Stimulated activated CD4-positive, alpha-beta T cell treated with anti-CD3 and anti-CD28 coated beads, Interleukin-2, amount 100 ng/mL, for 4 hours (primary cell): ENCODE measurements at places on chromosomes 7 and 10.

- no peak for DNase-seq
These were observed 96.4 kb downstream of the FGFR2 start for GRCh38 chr10:121501796-121502195.

DNA sequence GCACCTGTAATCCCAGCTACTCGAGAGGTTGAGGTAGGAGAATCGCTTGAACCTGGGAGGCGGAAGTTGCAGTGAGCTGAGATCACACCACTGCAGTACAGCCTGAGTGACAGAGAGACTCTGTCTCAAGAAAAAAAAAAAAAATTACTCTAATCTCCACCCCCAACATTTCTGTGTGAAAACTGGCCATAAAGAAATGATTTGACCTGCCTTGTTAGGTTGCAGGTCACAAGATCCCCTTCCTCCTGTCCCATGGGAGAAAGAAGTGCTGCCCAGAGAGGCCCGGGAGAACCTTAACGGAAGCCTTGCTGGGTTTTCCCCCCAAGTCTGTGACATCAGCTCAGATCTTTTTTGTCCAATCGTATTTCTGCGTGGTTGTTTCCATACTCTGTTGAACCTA lies 8.7 kb upstream of the CALHM1 start:
- DNase-seq, result no peak

- no peak for DNase-seq
These were observed 118.2 kb downstream of the VIPR2 start for GRCh38 chr7:159026271-159027055.

DNA sequence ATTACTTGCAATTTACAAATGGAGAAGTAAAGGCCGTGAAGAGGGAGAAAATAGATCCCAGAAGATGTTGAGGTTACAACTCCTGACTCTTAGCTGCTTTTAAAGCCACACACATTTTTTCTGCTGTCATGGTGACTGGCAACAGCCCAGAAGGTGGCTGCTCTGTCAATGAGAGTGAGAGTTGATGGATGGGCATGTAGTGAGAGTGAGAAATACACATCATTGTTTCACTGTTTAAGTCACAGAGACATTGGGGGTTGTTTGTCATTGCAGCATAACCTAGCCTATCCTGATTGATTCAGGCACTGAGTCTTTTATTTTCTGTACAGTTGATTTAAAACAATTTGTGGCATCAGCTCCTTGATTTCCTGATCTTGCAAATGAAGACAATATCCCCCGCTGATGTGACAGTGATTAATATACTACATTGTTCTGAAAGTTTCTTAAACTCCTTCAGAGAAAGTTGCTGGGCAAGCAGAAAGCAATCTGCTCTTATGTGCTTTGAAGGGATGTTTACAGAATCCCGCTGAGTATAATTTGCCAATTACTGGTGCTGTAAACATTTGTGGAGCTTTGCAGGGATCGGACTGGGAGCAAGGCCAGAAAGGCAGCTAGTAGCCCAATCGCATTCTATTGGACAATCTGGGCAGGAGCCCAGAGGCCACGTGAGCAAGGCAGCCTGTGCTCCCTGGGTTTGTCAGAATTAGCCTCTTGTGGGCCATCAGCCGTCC lies 229.6 kb downstream of the PRPF18 start:
- no peak for DNase-seq

DNA sequence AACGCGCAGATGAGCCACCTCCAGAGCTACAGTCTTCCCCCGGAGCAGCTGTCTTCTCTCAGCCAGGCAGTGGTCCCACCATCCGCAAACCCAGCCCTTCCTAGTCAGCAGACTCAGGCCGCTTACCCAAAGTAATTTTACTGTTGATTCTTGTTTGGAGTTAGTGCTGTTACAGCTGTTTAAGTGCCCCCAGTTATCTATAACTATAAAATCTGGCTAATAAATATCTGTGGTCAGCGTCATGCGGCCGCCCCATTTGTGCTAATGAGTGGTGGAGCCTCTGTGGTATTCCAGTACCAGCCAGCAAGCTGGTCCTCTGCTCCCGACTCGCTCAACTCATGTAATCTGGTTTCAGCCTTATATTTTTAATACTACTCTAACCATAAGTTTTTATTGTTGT lies 43.2 kb upstream of the TMEM236 start:
- no peak for DNase-seq

DNA sequence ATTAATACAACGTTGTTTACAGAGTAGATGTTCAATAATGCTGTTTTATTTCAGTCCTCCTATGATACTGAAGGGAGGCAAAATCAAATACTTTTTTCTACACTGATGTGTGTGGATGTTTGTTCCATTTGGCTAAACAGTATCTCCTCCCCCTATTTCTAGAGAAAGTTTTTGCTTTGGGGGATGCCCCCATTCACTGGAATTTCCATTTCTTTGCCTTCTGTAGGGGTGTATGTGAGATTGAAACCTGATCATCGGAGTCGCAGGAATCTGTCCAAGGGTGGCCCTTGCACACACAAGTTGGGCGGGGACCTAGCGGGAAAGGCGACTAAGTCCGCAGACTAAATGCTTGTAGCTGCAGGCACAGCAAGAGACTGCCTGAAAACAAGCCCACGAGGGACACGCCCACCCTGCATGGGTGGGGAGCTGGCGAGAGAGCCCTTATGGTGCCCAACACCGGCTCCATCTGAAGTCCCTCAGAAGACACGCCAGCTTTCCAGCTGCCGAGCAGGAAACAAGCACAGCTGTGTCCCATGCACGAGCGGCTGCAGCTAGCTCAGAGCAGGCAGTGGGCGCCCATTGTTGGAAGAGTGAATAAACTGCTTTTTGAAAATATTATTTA lies 58.0 kb downstream of the ESYT2 start:
- no peak for DNase-seq

- DNase-seq, result no peak
These were observed 3.0 kb upstream of the HOXA7 start for GRCh38 chr7:27159266-27160144.

GRCh38 chr10:10774416-10774815 lies 243.3 kb upstream of the CELF2 start:
- no peak for DNase-seq

DNA sequence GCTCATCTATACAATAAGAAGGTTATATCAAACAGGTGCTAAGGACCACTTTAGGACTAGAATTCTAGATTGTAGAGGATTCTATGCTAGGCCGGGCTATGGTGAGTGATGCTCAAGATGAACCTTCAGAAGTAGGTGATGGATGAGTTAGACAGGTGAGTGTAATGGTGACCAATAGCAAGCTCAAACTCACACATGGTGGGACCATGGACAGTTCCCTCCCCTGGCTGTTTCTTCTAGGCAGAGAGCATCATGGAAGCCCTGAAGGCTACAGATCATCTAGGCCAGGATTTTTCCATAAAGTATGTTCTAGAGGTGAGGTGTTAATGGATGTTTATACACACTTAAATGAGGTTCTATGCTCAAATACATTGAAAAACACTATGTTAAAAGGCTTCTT lies 162.2 kb upstream of the WDR11 start:
- DNase-seq, result no peak

- DNase-seq, result no peak
These were observed 54.4 kb downstream of the CPED1 start for GRCh38 chr7:121042899-121043298.
